ENCODE measurements at places on chromosomes 1 and 21.

DNA sequence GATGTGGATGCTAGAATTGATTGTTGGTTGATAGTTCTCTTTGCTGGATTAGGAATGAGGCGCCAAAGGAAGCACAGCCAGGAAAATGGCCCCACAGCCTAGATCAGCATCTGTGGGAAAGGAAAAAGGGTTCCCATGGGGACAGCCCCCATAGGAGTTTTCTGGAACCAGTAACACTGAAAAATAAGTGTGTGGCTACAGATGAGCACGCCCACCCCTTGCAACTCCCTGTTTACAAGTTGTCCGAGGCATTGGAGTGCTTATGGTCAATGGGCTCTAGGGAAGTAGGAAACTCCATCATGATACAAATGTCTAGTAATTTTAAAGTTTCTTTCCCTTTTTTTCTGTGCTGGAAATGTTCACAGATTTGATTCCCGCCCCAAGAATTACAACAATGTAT lies 23.8 kb upstream of the UBE2U start:
- no peak for DNase-seq

GRCh38 chr1:57118948-57119603 lies 153.3 kb upstream of the C8B start:
- no peak for DNase-seq

GRCh38 chr1:159122005-159122621 lies 45.5 kb upstream of the AIM2 start:
- no peak for DNase-seq

GRCh38 chr1:107683683-107684082 lies 281.3 kb downstream of the VAV3 start:
- DNase-seq = no peak

Measured in activated T-cell treated with anti-CD3 and anti-CD28 coated beads for 24 hours (primary cell).